Natural killer cell (primary cell): ENCODE measurements at places on chromosomes 7 and 10. TPM values are rescaled to one million over a fixed set of nuclear protein-coding genes. Genes with fewer than 3 reads are reported as not detected.

Gene PLXNA4
- total RNA-seq: 5.1 TPM

Gene CYP2C19
- not detected for total RNA-seq

- DNase-seq: no peak
Measured at GRCh38 chr10:75967491-75967890, 536.1 kb downstream of the LRMDA start.

Gene MOSPD3
- total RNA-seq: 15.5 TPM

Gene ANKRD61
- not detected for total RNA-seq

DNA sequence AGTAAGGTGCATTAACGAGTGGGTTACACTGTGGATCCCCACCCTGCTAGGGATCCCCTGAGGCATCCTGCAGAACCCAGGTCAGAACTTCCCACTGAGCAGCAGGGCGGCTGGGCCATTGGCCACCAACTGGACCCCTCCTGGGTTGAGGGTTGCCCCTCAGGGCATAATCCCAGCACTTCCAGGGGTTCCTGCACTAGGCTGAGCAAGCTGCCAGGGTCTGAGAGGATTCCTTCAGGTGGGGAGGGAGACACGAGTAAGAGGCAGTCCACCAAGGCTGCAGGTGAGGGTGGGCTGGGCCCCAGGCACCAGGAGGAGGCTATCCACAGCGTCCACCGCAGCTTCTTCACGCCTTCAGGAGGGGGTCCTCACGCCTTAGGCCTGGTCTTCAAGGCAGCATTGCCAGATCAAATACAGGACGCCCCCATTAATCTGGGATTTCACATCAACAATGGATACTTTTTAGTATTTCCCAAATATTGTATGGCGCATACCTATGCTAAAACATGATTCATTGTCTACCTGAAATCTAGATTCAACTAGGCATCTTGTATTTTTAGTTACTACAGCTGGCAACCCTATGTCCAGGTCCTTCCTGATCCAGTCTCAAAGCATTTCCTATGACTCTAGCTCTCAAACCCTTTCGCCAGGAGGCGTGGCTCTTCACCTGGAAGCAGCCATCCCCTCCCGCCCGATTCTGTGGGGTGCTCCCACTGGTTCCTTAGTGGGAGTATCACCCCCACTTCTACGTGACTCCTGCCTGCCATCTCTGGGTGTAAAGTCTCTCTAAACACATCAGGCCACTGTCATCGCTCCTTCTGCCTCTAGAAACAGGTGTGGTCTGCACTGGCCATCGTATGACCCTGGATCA lies 4.1 kb downstream of the PRKAG2 start:
- DNase-seq: no peak

- DNase-seq: no peak
Measured at GRCh38 chr7:44729949-44730590, 18.6 kb upstream of the ZMIZ2 start.

GRCh38 chr7:47477191-47478016 lies 104.5 kb downstream of the TNS3 start:
- no peak for DNase-seq

DNA sequence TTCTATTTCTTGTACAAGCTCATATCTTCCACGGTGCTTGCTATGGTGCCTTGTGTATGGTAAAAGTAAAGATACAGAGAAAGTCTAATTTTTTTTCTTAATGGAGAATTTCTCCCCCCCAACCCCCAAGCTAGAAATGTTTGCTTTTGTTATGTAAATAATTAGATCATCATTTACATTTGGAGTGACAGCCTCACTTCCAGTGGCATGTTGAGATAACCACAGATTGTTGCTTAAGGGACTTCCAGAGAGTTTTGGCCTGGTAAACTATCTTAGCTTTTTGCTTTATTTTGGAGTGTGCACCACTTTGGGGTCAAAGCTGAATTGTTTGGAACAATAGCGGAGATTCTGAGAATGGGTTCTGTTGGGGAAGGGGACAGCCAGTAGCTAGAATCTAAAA lies 129.7 kb downstream of the ZNF365 start:
- no peak for DNase-seq

DNA sequence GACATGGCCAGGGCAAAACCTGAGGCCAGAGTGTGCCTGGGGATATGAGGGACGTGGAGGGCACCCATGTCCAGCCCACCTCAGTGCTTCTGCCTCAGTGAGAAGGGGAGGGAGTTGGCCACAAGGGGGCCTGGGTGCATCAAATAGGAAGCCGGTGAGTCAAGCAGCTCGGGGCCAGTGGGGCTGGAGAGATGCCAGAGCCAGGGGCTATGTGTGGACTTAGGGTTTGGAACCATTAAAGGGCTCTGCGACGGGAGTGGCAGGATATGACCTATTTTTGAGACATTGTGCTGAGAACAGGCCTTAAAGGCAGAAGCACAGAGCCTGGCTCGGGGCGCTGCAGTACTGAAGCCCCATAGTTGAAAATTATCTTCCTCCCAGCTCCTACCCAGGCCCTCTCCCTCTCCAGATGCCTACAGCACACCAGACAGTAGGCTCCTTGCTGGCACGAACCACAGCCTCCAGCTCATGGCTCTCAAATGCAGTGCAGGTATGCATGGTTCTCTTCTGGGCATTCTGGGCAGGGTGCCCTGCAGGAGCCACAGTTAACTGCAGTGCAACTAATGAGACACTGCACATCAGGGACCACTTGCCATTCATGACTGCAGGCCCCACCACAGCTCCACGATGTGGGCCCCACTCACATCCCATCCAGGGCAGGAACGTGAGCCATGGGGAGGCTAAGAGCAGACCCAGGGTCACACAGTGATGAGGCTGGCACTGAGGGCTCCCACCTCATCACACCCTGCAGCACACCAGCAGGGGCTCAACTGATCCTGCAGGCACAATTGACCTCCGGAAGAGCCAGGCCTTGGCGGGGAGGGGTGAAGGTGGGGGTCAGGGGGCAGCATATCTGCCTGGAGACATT lies 7.2 kb upstream of the PGAM2 start:
- DNase-seq: peak; percentile 43

Gene KLF14
- total RNA-seq: not detected

DNA sequence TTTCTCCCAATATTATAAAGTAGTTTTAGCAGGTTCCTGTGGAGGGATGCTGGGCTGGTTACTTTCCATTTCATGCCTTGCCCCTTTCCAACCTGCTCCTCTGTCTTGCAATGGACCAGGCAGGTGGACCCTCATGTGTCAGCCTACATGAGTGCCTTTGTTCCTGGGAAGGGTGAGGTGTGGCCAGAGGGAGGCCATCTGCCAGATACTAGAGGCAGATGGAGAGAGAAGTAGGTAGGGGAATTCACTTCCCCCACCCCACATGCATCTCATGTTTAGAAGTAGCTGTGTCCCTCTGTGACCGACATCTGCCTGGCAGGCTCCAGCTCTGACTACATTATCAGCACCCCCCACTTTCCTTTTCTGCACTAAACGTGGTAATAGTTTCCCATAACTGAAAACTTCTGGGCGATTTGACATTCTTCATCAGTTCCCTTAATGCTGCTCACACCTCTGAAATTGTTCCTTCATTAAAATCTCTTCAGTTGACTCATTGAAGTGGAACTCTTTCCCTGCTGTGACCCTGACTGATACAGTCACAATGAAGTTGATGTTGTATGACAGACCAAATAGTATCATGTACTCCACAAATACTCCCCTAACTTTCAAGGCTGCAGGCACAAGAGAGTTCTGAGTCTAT lies 396.3 kb upstream of the FZD8 start:
- no peak for DNase-seq

- no peak for DNase-seq
Measured at GRCh38 chr10:72245949-72246525, 27.7 kb upstream of the DDIT4 start.

Gene FAM237B
- total RNA-seq: not detected

DNA sequence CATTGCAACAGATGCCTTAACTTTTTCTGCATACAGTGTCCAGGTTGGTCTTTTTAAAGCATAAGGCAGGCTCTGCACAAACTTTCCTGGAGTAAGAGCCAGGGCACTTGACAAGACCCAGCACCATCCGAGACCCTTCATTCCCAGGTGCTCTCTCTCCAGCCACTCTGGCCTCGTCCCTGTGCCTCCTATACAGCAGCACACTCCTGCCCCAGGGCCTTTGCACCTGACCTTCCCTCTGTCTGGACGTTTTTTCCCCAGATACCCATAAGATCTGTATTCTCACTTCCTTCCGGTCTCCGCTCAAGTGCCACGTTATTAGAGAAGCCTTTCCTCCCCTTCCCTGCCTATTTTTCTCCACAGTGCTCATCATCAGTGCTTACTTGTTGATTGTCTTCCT lies 25.6 kb downstream of the PYROXD2 start:
- no peak for DNase-seq

Gene DGKI
- total RNA-seq: 0.53 TPM

DNA sequence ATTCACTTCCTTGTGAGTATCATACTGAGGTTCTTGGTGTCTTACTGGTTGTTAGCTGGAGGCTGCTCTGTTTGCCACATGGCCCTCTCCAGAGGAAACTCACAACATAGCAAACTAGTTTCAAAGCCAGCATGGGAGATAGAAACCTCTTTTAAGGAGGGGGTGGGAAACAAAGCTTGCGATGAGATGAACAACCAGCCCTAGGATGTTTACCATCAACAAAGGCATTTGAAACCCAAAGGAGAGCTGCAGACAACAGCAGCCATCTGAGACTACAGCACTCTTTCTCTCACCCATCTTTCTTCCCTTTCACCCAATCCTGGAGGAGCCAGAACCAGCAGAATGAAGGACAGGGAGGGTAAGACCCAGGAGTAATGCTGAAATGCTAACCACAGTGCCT lies 182.1 kb downstream of the NEBL start:
- DNase-seq: no peak
